ENCODE measurements at places on chromosomes 13 and 19.
A peak's percentile ranks its signal among the peaks of the same experiment; 100 is the strongest.

DNA sequence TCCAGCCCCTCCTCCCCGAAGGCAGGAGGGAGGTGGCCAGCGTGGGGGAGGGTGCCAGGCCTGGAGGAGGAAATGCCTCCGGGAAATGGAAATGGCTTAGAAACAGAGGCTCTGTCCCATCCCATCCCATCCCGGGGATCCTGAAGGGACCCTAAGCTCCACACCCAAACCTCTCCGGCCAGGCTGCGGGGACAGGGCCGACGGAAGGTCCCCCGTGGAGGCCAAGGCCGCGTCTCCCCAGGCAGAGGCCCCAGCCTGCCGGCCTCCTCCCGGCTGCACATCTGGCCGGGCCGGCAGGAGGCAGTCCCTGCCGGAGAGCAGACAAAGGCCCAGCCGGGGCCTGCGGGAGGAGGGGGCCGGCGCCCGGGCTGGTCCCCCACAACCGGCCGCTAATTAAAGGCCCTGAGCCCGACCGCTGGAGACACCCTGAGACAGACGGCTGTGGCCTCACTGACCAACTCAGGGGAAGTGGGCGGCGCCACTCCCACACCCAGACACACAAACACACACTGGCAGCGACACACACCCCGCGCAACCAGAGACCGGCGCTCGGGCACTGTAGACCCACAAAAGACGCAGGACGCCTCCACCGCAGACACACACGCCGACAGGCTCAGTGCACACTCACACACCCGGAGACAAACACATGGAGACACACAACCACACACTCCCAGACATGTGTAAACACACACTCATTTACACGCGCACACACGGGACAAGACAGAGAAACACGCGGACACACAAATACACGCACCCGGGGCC, 1.1 kb downstream of the ADAMTS10 start:
- DNase-seq, result peak; percentile 22

DNA sequence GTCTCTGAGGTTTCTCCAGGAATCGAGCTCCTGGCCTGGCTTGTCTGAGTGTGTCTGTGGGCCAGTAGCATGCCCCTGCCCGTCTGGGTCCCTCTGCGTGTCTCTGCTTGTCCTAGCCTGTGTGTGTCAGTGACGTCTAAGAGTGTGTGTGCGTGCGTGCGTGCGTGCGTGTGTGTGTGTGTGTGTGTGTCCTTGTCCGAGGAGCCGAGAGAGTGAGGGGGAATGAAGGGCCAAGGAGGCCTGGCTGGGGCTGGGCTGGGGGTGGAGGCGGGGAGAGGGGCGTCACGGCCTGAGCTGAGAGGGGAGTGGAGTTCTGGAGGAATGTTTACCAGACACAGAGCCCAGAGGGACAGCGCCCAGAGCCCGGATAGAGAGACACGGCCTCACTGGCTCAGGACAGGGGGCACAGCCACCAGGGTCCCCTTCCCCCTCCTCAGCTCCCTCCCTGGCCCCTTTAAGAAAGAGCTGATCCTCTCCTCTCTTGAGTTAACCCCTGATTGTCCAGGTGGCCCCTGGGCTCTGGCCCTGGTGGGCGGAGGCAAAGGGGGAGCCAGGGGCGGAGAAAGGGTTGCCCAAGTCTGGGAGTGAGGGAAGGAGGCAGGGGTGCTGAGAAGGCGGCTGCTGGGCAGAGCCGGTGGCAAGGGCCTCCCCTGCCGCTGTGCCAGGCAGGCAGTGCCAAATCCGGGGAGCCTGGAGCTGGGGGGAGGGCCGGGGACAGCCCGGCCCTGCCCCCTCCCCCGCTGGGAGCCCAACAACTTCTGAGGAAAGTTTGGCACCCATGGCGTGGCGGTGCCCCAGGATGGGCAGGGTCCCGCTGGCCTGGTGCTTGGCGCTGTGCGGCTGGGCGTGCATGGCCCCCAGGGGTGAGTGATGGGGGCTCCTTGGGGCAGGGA, at the start of gene AXL:
Gene AXL (plus strand): TSS at position 609 of the 893 bp plus-strand sequence. CDS start 170 bp downstream, at position 779.
- DNase-seq, result no peak

DNA sequence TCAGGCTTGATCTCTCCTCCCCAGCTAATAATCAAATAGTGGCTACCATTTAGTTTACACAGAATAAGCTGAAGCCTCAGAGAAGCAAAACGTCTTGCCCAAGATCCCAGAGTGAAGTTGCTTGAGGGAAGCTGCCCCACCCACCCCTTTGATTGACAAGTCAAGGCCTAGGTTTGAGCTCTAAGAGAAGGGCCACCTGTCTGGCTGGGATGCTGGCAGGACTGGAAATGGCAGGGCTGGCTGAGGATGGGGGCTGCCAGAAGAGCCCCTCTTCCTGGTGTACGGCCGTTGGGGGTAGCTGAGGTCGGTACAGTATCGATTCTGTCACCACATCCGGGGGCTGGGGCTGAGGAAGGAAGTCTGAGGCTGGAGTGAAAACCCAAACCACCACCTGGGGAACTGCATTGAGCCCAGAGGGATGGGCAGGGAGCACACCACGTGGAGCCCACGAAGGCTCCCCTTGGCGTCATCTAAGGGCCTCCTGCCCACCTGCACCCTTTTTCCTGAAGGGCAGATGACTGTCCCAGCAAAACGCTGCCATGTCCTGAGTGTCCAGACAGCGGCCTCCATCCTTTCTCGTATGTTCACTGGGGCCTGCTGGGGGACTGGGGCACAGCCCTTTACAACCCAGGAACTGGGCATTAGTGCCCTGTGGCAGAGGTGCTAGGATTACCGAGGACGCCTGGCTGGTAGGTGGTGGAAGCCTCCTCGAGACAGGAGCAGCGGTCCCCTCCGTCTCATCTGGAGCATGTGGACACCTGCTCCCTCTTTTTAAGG, 1.4 kb upstream of the PRKD2 start:
- peak; percentile 63 for DNase-seq

DNA sequence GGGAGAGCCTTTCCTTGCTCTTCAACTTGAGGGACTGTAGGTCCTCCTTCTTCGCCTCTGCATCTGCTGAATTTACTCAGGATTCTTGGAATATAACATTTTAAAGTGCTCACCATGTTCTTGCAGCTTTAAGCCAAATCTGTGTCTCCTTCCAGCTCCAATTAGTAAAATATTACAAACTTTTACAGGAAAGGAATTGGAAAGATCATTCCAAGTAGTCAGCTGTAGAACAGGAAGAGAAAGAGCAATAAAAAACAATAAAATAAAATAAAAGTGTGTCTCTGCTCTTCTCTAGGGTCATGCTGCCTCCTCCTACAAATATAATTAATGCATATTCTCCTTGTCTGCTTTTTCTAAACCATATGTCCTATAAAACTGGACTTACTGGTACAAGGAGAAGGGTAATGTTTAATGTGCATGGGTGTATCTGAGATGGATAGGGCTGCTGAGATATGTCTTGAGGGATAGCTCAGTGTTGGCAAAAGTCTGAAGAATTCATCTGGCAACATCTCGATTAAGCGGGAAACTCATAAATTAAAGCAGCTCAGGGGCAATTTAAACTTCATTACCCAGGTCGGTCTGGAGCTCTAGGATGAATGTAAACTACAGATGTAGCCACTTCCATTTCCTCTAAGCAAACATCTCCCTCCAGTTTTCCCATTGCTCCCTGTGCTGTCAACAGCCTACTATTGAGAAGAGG, 25.0 kb downstream of the ENOX1 start:
- no peak for DNase-seq

DNA sequence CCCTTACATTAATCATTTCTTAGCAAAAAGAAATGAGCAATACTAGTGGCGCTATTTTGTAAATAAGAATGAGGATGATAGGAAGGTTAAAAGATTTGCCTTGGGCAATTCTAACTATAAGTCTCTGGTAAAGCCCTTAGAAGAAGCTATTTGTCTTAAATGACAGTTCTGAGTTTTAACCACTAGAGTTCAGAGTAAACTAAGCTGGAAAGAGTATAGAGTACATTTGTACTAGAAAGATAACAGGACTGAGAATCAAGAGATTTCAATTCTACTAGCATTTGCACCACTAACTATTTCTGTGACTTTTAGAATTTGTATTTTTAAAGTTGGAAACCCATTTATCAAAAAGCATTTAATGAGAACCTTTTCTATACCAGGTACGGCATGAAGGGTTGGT, 750.3 kb downstream of the OLFM4 start:
- DNase-seq, result no peak

DNA sequence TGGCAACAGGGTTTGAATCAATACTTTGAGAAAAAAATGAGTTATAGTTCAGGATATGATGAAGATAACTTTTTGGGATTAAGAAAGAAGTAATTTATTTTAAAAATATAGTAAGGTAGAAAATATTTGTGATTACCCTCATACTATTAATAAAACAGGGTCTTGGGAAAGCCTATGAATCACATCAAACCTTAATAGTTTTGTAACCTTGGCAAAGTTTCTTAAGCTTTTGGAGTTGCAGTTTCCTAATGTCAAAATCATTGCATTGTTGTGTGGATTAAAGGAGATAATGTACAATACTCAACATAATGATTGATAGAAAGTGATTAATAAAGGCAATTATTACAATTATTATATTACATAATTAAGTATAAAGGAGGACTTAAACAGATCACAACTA, 149.0 kb downstream of the LMO7 start:
- DNase-seq, result no peak

Data from activated naive CD4-positive, alpha-beta T cell treated with Interleukin-2 at 50 U/mL for 16 hours (primary cell).